Amniotic stem cell (primary cell): ENCODE measurements at places on chromosomes 12 and 14.

DNA sequence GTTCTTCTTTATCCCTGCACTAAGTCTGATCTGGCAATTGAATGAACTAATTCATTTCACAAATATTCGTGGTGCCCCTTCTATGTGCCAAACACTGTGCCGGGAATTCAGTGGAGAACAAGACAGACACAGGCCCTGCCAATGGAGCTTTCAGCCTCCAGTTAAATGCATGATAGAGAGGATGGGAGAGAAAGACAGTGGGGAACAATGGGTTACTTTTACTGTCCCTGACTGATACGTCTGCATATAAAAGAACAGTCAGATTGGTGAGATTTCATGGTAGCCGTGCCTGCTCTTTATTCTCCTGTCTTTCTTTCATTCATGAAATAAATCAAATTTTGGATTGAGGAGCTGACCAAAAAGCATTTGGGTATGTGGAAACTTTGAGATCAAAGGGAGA lies 78.5 kb downstream of the TMEM117 start:
- DNase-seq = no peak

- no peak for DNase-seq
Measured at GRCh38 chr12:74415633-74416032, 122.0 kb upstream of the ATXN7L3B start.

DNA sequence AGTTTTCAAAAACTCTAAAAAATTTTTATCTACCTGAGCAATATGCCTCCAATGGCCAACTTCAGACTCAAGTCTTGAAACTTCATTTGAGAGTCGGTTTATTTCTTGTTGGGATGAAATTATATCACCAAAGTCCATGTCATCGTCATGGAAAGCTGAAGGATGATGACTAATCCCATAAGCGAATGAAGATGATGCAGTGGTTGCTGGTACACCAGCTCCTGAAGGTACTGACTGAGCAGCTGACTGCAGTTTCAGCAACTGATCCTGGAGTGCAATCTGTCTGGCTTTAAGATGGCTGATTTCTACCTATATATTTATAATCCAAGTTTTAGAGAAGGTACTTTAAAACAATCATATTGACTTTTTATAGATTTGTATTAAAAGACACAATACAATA lies 18.3 kb downstream of the TRIP11 start:
- no peak for DNase-seq

DNA sequence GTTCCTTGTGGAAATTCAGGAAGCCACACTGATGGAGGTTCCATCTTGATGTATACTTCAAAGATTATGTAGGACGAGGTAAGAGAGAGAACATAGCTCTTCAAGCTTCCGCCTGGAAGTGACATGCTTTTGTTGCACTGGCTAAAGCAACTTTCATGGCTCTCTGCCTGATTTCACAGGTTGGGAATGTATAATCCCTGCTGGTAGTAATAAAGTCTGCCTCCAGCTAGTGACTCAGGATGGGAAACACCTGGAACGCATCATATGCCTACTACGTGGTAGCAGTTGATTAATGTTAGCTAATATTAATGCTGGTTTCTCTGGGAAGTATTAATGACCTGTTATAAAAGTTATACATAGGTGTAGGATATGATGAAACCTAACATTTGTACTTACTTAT lies 71.1 kb downstream of the PELI2 start:
- DNase-seq = no peak

DNA sequence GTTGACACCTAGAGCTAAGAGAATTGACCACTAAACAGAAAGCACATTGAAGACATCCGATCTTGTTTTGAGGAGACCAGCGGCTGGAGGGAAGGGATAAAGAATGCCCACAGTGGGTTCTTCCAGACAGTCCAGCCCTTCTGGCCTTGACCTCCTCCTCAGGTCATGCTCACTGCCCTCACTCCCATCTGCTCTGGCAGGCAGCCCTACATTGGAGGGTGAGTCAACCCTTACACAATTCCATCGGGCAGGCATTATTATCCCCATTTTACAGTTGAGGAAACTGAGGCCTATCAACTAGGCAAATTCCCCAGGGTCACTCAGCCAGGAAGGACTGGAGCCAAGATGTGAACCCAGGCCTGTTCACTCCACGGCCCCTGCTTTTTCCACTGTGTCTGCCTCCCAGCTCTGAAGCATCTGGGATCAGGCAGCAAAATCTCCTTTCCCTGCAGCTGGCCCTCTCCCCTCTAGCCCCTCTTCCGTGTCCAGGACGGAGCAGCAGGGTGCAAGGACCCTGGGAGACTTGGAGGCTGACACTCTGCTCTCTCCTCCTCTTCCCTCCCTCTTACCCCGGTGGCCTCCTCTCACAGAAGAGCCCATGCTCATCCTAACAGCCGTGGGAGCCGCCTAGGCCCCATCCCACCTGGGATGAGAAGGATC lies 5.3 kb downstream of the SCNN1A start:
- DNase-seq = no peak
